Thymus (tissue), 14 donors: ENCODE measurements at places on chromosomes 1 and 21. TPM values are rescaled to one million over a fixed set of nuclear protein-coding genes. Genes with fewer than 3 reads are reported as not detected.

Gene CLCA4
- 0.05 TPM for total RNA-seq

Gene SDE2
- 29.7 TPM for total RNA-seq

GRCh38 chr1:41850029-41850428 is 68.7 kb downstream of the HIVEP3 start:
- H3K4me3 ChIP-seq: no peak overlapping the region
- H3K4me1 ChIP-seq: peaks cover 23% of the 10 kb centered on the region
- peaks cover 3% of the 10 kb centered on the region for H3K36me3 ChIP-seq
- no peak for DNase-seq
- H3K27me3 ChIP-seq: no peaks in the 10 kb centered on the region
- H3K27ac ChIP-seq: no peak overlapping the region

DNA sequence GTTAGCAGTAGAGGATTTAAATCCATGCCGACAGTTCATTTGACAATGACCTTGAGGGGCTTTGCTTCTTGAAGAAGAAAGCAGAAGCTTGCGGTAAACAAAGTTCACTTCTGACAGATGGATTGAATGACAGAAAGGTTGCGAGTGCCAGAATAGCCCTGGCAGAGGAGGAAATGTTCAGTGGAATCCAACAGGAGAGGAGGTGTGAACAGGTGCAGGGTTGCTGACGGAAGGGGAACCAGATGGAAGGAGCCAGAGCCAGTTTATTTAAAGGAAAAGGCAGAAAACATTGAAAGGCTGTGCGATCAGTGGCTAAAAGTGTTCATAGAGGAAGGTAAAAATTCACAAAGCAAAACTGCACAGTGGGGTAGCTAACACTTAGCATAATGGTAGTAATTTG is 141.0 kb downstream of the SDCCAG8 start:
- H3K27ac ChIP-seq: no peak overlapping the region
- no peaks in the 10 kb centered on the region for H3K4me1 ChIP-seq
- DNase-seq: no peak

DNA sequence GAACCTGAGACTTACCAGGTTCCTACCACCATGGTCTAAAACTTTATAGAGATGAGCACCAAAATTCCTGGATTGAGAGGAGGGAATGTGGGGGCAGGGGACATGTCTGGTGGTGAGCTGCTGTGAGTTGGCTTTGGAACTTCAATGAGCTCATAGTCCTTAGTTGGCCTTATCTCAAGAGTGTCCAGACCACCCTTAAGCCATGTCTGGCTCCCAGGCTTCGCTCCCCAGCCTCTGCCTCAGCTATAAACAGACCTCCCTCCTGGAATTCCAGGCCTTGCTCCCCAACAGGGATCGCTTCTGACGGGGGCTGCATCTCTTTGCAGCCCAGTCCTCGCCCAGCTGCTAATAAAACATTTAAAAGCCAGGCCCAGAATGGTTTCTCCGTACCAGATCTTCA is 19.5 kb downstream of the ATF3 start:
- no peaks in the 10 kb centered on the region for H3K27me3 ChIP-seq
- H3K4me3 ChIP-seq: no peak overlapping the region
- no peak overlapping the region for H3K27ac ChIP-seq
- H3K4me1 ChIP-seq: peaks cover 25% of the 10 kb centered on the region
- no peak for DNase-seq
- no peaks in the 10 kb centered on the region for H3K36me3 ChIP-seq

- peak overlapping the region; percentile 46 for H3K4me3 ChIP-seq
- H3K27me3 ChIP-seq: peaks cover 7% of the 10 kb centered on the region
- DNase-seq: no peak
- peaks cover 30% of the 10 kb centered on the region for H3K4me1 ChIP-seq
- H3K27ac ChIP-seq: peak overlapping the region; percentile 75
Observed at GRCh38 chr1:155010211-155010918, 7.8 kb downstream of the ZBTB7B start.

- H3K27ac ChIP-seq: no peak overlapping the region
- H3K4me1 ChIP-seq: no peaks in the 10 kb centered on the region
Observed at GRCh38 chr1:178461104-178461503, 35.7 kb downstream of the CLEC20A start.

GRCh38 chr1:43147625-43148327 is 24.3 kb downstream of the EBNA1BP2 start:
- peaks cover 2% of the 10 kb centered on the region for H3K4me1 ChIP-seq
- H3K4me3 ChIP-seq: peak overlapping the region; percentile 6
- H3K27me3 ChIP-seq: peaks cover 56% of the 10 kb centered on the region
- H3K27ac ChIP-seq: no peak overlapping the region
- peak; percentile 59 for DNase-seq

- no peak overlapping the region for H3K4me3 ChIP-seq
- no peaks in the 10 kb centered on the region for H3K27me3 ChIP-seq
- DNase-seq: no peak
- H3K4me1 ChIP-seq: no peaks in the 10 kb centered on the region
Observed at GRCh38 chr1:212683357-212683722, 16.3 kb downstream of the BATF3 start.

DNA sequence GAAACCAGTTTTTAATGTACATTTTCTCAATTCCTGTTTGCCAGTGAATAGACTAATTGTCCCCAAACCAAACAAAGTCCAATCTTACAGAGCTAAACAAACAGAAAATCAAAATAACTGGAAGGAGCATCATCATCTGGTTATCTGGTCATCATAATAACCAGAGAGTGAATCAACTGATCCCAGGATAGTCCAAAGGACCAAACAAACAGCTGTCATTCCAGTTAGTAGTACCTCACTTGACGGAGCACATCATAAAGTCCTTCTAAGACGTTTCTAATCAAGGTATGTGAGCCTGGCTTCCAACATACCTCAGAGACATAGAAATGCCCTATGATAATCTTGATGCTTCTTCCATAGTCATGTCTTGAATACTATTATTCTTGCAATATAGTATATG is 240.5 kb downstream of the LTN1 start:
- no peak for DNase-seq
- H3K4me3 ChIP-seq: no peak overlapping the region
- no peaks in the 10 kb centered on the region for H3K36me3 ChIP-seq
- no peak overlapping the region for H3K27ac ChIP-seq
- H3K4me1 ChIP-seq: no peaks in the 10 kb centered on the region
- no peaks in the 10 kb centered on the region for H3K27me3 ChIP-seq

DNA sequence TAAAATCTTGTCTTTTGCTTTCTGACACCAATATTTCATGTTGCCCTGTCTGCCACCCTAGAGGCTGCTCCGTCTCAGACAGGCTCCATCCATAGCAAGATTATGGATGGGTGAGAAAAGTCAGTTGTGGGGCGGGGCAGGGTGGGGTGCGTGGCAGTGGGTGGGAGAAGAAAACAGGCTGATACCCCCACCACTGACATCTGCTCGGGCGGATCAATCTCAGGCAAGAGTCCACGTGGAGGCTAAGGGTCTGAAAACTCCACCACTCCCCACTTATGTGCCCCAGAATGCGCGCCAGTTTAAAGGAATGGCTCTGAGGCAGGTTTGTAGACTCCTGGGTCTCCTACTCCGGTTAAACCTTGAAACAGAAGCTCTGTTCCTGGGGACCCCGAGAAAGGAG is 101.5 kb downstream of the HLCS start:
- H3K36me3 ChIP-seq: no peaks in the 10 kb centered on the region
- no peaks in the 10 kb centered on the region for H3K27me3 ChIP-seq
- no peak overlapping the region for H3K4me3 ChIP-seq
- H3K4me1 ChIP-seq: no peaks in the 10 kb centered on the region
